Activated CD4-positive, alpha-beta T cell treated with anti-CD3 and anti-CD28 coated beads, Interleukin-2, amount 10 ng/mL, durations not matched to agents 7 days and 5 days (primary cell): ENCODE measurements at places on chromosomes 16 and 17. TPM values are rescaled to one million over a fixed set of nuclear protein-coding genes. Genes with fewer than 3 reads are reported as not detected.
A peak's percentile ranks its signal among the peaks of the same experiment; 100 is the strongest.

The C17orf67 gene
- total RNA-seq: 5.2 TPM

The ODAD4 gene
- total RNA-seq: 0.42 TPM

The C16orf96 gene
- total RNA-seq: 0.22 TPM

The BRIP1 gene
- total RNA-seq: 24.3 TPM

The PLA2G10 gene
- total RNA-seq: not detected

The NPW gene
- total RNA-seq: 0.69 TPM

The TGFB1I1 gene
- total RNA-seq: 0.48 TPM

The CCDC40 gene
- not detected for total RNA-seq

DNA sequence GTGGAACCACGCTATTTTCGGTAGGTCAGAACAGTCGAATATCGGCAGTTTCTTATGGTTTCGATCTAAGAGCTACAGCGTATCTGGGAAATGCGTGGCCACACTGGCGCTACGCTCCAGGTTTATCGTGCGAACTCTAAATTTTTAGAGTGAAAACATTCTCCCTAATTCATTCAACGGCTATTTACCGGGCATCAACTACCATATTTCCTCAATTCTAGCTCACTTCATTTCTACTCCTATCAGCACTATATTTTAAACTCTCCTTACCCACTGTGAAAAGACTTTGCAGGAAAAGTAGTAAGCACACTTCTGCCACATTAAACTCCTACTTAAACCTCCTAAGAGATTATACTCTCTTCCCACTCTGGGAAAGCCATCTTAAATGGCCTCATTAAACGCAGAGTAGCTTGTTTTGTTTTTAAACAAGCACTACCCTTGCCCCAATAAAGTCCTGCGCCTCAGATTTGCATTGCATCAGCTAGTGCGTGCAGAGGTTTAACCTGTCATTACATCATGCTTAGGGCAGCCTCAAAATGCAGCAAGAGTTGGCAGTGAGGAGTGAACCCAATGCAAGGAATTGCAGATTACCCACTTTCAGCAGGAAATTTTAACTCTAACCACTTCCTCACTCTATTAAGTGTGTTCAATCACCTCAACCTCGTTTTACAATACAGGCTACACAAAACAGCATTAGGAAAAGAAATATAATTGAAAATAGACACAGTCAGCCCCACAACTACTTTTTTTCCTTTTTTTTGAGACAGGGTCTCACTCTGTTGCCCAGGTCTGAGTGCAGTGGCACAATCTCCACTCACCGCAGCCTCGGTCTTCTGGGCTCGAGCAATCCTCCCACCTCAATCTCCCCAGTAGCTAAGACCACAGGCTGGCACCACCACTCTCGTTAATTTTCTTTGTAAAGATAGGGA, 18.8 kb downstream of the SIAH1 start:
- H3K27ac ChIP-seq: peak overlapping the region; percentile 99
- peaks cover 8% of the 10 kb centered on the region for H3K36me3 ChIP-seq
- peak; percentile 77 for DNase-seq
- peak overlapping the region; percentile 91 for H3K4me3 ChIP-seq

DNA sequence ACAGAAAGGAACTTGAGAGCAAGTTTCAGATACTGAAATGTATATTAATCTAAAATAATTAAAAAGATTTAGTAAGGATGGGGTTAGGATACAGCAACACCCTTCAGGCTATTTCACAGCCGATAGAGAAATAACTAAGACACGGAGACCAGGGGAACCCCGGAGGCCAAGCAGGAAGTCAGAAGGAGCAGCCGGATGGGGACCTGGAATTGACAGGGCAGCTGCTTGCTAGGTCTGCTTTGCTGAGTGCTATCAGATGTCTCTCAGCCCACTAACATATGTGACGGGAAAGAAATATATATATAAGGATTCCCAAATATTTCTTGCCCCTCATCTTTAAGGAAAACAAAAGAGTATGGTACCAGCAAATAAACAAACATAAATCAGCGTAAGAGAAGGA, 154.1 kb upstream of the CDH5 start:
- peaks cover 6% of the 10 kb centered on the region for H3K27me3 ChIP-seq
- H3K27ac ChIP-seq: no peak overlapping the region
- no peak overlapping the region for H3K4me3 ChIP-seq
- DNase-seq: no peak

DNA sequence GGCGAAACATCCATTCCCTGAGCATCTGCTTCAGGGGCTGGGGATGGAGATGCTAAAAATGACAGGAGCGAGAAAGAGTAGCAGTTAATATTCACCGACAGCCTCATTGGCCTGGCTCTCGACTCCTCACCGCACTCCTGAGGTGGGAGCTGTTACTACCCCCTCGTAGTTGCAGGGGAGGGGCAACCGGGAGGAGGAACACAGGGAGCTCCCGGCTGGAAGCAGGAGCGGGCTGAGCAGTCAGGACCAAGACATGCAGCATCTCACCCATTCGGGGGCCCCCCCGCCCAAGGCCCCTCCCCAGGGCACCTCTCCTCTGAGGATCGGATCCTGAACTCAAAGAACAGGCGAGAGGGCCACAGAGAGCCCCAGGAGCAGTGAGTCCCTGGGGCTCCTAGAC, 4.5 kb upstream of the ACSF3 start:
- no peak overlapping the region for H3K27ac ChIP-seq
- H3K4me1 ChIP-seq: peaks cover 7% of the 10 kb centered on the region
- H3K36me3 ChIP-seq: no peaks in the 10 kb centered on the region
- peaks cover 5% of the 10 kb centered on the region for H3K27me3 ChIP-seq

DNA sequence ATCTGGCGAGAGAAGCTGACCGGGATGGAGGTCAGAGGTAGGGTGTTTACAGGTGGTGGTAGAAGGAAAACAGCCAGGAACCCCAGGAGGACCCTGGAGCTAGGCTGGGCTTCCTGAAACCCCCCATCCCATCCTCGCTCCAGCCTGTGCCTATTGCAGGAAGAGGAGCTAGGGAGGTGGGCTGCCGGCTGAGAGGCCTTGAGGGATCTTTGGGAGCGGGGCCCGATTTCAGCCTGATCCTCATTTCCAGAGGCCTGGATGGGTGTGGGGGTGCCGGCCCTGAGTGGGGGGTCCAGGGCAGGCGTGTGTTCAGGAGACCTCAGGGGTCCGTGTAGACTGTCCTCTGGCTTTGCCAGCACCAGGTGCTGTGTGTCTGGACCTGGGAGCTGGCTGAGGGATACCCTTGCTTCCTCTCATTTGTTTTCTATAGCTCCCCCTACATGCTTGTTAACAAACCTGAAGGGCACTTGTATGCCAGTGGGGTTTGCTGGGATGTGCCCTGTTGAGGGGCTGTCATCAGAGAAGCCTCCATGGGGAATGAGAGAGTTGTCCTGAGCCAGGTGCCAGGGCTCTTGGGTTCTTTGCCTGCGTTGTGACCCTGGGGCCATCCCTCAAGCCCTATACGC, 18.9 kb upstream of the RAP1GAP2 start:
- H3K4me3 ChIP-seq: no peak overlapping the region
- no peaks in the 10 kb centered on the region for H3K36me3 ChIP-seq
- DNase-seq: no peak
- no peak overlapping the region for H3K27ac ChIP-seq
- peaks cover 5% of the 10 kb centered on the region for H3K4me1 ChIP-seq

GRCh38 chr17:27478901-27479538, 22.8 kb downstream of the KSR1 start:
- H3K27ac ChIP-seq: no peak overlapping the region
- H3K36me3 ChIP-seq: peaks cover 11% of the 10 kb centered on the region
- H3K4me3 ChIP-seq: no peak overlapping the region
- H3K27me3 ChIP-seq: no peaks in the 10 kb centered on the region

GRCh38 chr16:17467923-17468540, 2.7 kb downstream of the XYLT1 start:
- H3K27me3 ChIP-seq: no peaks in the 10 kb centered on the region
- peak overlapping the region; percentile 89 for H3K4me3 ChIP-seq
- DNase-seq: peak; percentile 59
- H3K4me1 ChIP-seq: peaks cover 55% of the 10 kb centered on the region
- peak overlapping the region; percentile 51 for H3K27ac ChIP-seq
- peaks cover 54% of the 10 kb centered on the region for H3K36me3 ChIP-seq

GRCh38 chr16:20867585-20867984, 32.6 kb downstream of the DCUN1D3 start:
- H3K27ac ChIP-seq: no peak overlapping the region
- no peak overlapping the region for H3K4me3 ChIP-seq
- peaks cover 23% of the 10 kb centered on the region for H3K36me3 ChIP-seq
- no peaks in the 10 kb centered on the region for H3K27me3 ChIP-seq
- H3K4me1 ChIP-seq: peaks cover 55% of the 10 kb centered on the region
- no peak for DNase-seq

GRCh38 chr16:30027588-30028437, 3.3 kb downstream of the TLCD3B start:
- no peak overlapping the region for H3K27ac ChIP-seq
- H3K36me3 ChIP-seq: peaks cover 3% of the 10 kb centered on the region
- H3K27me3 ChIP-seq: peaks cover 48% of the 10 kb centered on the region
- no peak overlapping the region for H3K4me3 ChIP-seq
- no peak for DNase-seq
- H3K4me1 ChIP-seq: peaks cover 7% of the 10 kb centered on the region

DNA sequence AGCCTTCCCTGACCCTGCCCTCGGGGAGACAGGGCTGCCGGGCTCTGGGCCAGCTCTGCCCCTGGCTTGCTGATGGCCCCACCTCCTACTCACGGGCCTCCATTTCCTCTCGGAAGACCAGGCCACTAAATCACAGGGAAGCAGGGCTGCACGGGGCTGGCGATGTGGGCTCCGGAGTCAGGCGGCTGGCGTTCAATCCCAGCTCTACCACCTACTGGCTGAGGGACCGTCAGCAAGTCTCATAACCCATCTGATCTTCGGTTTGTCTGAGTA, 113.4 kb downstream of the AMFR start:
- H3K27ac ChIP-seq: no peak overlapping the region
- no peaks in the 10 kb centered on the region for H3K36me3 ChIP-seq
- H3K27me3 ChIP-seq: no peaks in the 10 kb centered on the region
- H3K4me3 ChIP-seq: no peak overlapping the region
- no peaks in the 10 kb centered on the region for H3K4me1 ChIP-seq
- no peak for DNase-seq

DNA sequence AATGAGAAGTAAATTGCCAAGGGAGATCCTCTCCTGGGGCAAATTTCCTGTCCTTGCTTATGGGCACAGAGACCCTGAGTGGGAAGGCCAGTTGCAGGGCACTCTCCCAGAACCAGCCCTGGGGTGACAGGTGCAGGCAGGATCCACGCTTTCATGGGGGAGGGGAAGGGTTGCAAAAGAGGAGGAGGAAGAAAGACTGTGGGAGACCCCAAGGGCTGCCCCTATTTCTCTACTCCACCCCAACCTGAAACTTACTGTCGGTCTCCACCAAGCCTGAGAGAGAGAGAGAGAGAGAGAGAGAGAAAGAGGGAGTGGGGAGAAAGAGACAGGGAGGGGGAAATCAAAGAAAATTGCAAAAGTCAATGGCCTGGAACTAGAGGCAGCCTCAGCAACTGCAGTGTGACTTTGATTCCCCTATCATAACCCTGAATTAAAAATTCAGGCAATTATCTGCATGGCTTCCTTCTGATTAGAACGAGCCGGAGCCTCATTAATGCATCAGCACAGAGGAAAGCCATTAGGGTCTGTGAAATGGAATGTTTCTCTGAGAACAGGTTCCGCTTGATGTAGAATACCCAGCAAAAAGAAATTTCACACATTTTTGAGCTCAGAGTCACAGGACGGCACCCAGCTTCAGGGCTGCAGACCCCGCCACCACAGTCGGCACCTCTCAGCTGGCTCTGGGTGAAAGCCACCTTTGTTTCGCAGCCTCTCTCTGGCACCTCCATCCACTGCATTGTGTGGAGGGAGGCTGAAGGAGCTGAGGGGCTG, 45.1 kb upstream of the HNF1B start:
- peaks cover 45% of the 10 kb centered on the region for H3K27me3 ChIP-seq
- H3K36me3 ChIP-seq: no peaks in the 10 kb centered on the region
- DNase-seq: no peak
- H3K27ac ChIP-seq: no peak overlapping the region
- no peak overlapping the region for H3K4me3 ChIP-seq

GRCh38 chr16:19175492-19176262, 7.6 kb downstream of the SYT17 start:
- H3K27ac ChIP-seq: no peak overlapping the region
- H3K36me3 ChIP-seq: no peaks in the 10 kb centered on the region
- peaks cover 5% of the 10 kb centered on the region for H3K27me3 ChIP-seq
- H3K4me1 ChIP-seq: no peaks in the 10 kb centered on the region
- DNase-seq: no peak

GRCh38 chr16:69618721-69619120, 53.0 kb downstream of the NFAT5 start:
- H3K4me3 ChIP-seq: no peak overlapping the region
- H3K36me3 ChIP-seq: peaks cover 7% of the 10 kb centered on the region
- H3K27me3 ChIP-seq: no peaks in the 10 kb centered on the region
- H3K27ac ChIP-seq: no peak overlapping the region
- no peak for DNase-seq

DNA sequence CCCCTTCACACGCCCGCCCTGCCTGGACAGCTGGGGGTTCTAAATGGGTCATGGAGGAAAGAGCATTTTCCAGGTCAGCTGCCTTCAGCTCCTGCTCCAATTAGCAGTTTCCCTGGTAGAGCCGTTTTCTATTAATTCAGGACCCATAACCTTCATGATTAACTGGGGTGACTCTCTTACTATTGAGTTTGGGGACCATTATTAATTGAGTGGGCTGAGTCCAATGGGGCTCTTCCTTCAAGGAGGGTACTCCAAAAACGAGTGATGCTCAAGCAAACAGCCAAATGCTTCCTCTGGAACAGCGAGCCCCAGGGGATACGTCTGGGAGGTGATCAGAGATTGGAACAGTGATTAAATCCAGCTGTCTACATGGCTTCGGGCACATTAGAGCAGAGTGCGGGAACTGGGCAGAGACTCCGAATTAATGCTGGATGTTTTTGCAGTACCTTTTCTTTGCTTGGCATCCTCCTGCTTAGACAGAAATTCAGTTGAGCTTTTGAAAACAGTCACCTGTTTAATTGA, 68.1 kb upstream of the CACNG3 start:
- H3K27me3 ChIP-seq: no peaks in the 10 kb centered on the region
- DNase-seq: no peak
- no peak overlapping the region for H3K4me3 ChIP-seq
- H3K27ac ChIP-seq: peak overlapping the region; percentile 33

DNA sequence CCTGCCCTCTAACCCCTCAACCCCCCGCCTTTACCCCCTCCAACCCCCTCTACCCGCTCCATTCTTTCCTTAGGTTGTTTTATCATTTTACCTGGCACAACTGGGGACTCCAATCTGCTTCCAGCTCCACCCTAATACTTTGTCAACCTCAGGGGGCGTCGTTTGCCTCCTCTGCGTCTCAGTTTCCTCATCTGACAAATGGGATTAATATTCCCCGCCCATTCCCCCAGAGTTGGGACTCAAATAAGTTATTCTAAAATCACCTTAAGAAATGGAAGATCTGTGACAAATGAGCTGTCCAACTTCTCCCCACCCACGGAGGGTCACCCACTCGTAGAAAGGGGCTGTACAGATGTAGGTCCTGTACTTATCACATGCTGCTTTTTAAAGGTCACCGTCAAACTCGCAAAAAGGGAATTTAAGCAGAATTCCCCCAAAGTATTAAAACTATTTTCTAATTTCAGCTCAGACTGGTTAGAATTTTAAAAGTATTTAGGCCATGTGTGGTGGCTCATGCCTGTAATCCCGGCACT, 40.6 kb upstream of the CPNE2 start:
- H3K27ac ChIP-seq: no peak overlapping the region
- no peaks in the 10 kb centered on the region for H3K27me3 ChIP-seq
- H3K4me3 ChIP-seq: no peak overlapping the region
- DNase-seq: no peak
- H3K4me1 ChIP-seq: no peaks in the 10 kb centered on the region

GRCh38 chr17:45794840-45795239, 10.7 kb downstream of the CRHR1 start:
- no peak for DNase-seq
- H3K36me3 ChIP-seq: no peaks in the 10 kb centered on the region
- H3K4me3 ChIP-seq: no peak overlapping the region
- H3K27me3 ChIP-seq: peaks cover 15% of the 10 kb centered on the region
- H3K27ac ChIP-seq: no peak overlapping the region
- H3K4me1 ChIP-seq: no peaks in the 10 kb centered on the region
